ENCODE measurements at places on chromosomes 11 and 22.

GRCh38 chr11:64918017-64918416 lies 1.0 kb upstream of the ATG2A start:
- no peak for DNase-seq

DNA sequence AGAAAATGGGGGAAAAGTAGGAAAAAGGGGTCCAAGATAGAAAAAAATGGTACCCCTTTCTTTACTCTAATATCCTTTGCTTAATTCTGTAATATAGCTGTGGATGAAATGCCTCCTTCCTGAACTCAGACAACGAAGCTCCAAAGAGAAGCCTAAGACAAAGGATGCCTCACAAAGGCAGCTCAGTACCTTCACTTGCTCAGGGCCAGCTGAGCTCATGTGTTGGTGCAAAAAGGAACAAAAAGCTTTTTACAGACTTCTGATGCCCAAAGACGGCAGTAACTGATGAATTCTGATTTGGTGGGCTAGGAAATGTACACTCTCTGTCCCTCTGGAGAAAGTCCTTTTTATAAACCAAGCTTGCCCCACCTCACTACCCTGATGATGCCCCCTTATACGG lies 77.5 kb downstream of the DENND5A start:
- DNase-seq: no peak

- DNase-seq: no peak
These were observed 4.8 kb downstream of the GRAMD1B start for GRCh38 chr11:123434911-123435310.

DNA sequence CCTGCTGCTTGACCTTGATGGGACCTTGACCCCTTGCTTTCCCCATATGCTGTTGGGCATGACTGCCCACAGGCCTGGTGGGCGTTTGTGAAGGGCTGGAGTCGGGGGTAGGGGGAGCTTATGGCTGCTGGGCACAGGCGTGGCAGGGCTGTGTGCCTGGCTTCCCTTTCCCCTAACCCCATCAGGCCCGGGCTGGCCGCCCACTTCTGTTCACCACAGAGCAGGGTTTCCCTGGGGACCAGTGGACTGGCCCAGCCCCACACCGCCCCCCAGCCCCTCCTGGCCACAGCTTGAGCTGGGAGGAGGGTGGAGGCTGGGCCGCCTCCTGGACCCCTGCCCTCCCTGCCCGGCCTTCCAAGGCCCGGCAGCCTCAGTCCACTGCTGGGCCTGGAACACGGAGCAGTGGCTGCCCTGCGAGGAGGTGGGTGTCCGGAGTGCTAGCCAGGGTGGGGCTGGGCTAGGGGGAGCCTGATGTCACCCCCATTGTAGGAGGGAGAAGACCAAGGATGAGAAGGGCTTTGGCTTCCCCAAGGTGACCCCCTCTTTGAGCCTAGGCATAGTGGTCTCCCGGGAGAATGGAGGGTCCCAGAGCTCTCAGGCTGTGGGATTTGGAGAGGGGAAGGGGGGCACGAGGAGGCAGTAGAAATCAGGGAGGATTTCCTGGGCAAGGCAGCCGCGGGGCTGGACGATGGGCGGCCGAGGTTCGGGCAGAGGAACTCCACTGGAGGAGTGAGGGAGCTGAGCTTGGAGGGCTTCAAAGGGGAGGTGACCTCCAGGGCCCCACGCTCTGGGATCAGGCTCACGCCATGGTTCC lies at the start of gene AIFM3:
Gene AIFM3 (plus strand): TSS at position 373 of the 814 bp plus-strand sequence. CDS start 690 bp downstream, outside the sequence.
- no peak for DNase-seq

GRCh38 chr11:110862407-110862806 lies 150.2 kb upstream of the ARHGAP20 start:
- DNase-seq: no peak

All from stimulated activated naive B cell treated with anti-CD40 and anti-IgM and Interleukin-4, amounts not matched to agents 10 μg/mL and 1 μg/mL and 100 μg/mL, for 72 hours (primary cell).